Renal pelvis (tissue), 12 donors: ENCODE measurements at places on chromosomes 12 and 14. TPM values are rescaled to one million over a fixed set of nuclear protein-coding genes. Genes with fewer than 3 reads are reported as not detected.
A peak's percentile ranks its signal among the peaks of the same experiment; 100 is the strongest.

DNA sequence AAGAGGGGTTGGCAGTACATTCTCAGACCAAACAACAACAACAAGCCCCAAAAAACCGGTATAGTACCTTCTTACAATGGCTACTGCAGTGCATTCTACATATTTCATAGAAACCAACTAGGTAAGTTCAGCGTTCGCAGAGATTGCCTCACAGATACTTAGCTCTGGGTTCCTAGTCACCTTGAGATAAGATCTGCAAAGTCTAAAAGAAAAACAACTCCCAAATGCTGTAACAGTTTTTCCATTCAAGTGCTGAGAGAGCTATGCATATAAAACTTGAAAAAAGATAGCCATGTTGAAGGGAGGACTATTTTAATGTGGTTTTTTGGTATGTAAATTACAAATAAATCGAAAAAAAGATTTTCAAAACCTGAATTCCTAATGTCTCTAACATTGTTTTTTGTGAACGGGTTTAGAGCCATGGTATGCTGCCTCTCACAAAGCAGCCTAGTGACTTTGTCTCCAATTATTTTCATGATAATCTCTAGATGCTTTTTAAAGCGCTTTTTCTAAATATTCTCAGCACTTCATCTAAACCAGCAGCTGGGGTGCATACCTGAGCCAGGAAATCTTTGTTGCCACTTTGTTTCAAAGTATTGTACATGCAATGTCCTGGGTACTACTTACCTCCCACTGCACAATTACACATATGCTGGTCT lies 56.6 kb upstream of the CRACR2A start:
- no peak for DNase-seq

GRCh38 chr12:66107451-66107915 lies 23.1 kb downstream of the LLPH start:
- DNase-seq: peak; percentile 91

- DNase-seq: no peak
These were observed 138.5 kb upstream of the AMIGO2 start for GRCh38 chr12:47218191-47218654.

DNA sequence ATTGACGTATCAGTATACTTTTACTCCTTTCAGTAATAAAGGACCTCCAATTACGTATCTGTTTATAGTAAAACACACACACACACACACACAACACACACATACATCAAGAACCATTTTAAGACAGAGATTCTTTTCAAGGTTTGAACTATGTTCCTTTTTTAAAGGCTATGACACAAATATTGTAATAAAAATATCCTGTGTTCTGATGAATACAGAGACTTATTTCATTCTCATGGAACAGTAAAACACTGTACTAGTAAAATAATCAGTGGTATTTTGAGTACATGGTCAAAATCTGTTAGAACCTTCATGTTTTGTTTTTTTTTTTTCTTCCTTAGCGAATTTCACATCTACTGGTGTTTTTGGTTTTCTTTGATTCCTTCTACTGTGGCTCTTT lies 7.6 kb downstream of the FLRT2 start:
- DNase-seq: no peak

The PRB2 gene
- polyA plus RNA-seq: 0.64 TPM

The AGAP2 gene
- polyA plus RNA-seq: 1.5 TPM

The ANO6 gene
- 64.4 TPM for polyA plus RNA-seq
